ENCODE measurements at places on chromosomes 4 and X.

GRCh38 chr4:186698525-186698924 is 25.1 kb downstream of the FAT1 start:
- no peak for DNase-seq

GRCh38 chr4:15575966-15576365 is 79.2 kb downstream of the FBXL5 start:
- no peak for DNase-seq

DNA sequence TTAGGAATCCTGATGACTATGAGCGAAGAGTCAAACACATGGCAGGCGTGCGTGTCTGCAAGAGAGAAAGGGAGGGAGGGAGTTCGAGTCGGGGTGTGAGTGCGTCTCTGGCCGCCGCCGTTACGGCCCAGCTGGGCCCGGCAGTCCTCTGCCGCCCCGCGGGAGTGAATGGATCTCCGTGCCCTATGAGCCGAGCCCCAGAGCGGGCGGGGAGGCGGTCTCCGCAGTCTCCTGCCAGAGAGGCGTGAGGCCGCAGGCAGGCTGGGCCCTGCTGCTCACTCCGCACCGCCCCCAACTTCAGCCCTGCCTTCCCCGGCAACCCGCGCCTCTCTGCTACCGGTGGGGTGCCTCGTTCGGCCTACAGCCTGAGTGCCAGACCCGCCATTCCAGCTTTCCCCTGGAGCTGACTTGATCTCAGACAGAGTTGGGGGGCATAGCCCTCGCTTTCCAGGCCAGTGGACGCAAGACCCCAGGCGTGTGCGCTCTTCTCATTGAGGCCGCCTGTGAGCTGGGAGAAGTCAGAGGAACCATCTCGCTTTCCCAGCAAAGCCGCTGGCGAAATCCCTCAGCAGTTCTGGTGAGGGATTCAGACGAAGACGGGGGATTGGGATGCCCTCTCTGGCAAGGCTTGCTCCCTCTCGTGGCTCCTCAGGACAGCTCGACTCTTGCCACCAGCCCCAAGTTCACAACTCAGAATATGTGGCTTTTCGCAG is 1.4 kb downstream of the SLC16A2 start:
- DNase-seq: no peak

GRCh38 chr4:112664611-112665010 is 27.7 kb downstream of the LARP7 start:
- no peak for DNase-seq

DNA sequence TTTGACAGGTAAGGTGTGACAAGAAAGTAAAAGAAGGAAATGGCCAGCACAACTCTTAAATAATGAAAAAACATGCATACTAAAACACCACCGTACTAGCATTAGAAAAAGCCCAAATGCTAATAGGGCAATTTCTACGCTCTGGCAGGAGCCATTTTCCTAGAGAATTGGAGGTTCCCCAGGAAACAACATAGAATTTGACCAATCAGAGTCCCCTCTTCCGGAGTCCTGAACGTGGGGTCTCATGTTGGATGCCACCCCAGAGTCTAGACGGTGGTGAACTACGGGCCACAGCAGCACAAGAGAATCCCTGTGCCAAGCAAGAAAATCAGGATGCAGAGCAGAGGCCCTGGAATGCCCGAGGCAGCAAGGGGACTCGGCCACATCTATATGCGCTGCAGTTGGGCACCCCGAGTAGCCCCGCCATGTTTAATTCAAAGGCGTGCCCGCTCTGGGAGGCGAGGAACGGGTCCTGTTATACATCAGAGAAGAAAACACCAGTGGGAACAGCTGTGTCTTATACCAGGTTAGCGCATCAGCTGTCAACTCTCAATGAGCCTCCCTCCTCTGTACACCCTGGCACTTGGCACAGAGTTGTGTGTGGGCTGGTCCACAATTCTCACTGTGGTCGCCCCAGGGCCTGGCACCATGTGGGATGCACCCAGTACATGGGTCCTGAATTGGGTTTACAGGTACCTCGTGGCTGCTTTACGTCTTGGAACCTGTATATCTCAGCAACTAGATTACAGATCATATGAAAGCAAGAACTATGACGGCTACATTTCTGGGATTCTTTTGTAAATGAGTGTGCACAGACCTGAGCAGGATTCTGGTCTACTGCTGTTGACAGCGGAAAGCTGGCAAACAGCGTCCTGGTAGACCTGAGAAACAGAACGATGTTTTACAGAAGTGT is 52.1 kb downstream of the SEL1L3 start:
- DNase-seq: no peak

DNA sequence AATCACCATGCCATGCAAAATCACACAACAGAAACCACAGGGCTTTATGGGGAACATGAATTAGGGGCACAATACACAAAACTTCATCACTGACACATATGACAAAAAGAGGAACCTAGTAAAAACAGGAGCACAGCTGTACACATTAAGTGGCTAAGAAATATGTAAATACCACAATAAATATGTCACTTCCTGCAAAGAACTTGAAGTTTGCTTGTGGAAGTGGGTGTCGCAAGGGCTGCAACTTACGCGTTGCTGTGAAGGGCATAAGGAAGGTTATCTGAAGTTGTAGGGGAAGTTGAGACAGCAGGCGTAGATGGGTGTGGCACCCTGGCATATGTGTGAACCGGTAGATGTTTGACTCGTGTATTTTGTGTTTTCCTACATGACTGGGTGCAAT is 42.4 kb downstream of the CLCN4 start:
- DNase-seq: no peak

- no peak for DNase-seq
Measured at GRCh38 chr4:165838575-165838974, 34.5 kb upstream of the TLL1 start.

- no peak for DNase-seq
Measured at GRCh38 chr4:110034026-110034393, 121.3 kb downstream of the EGF start.

GRCh38 chrX:10761447-10761846 is 141.1 kb upstream of the MID1 start:
- DNase-seq: no peak

GRCh38 chrX:41785685-41786084 is 61.7 kb downstream of the GPR82 start:
- DNase-seq: no peak

GRCh38 chr4:17884063-17884462 is 73.3 kb downstream of the NCAPG start:
- DNase-seq: no peak

GRCh38 chr4:82415922-82416365 is 14.3 kb downstream of the HNRNPDL start:
- no peak for DNase-seq

DNA sequence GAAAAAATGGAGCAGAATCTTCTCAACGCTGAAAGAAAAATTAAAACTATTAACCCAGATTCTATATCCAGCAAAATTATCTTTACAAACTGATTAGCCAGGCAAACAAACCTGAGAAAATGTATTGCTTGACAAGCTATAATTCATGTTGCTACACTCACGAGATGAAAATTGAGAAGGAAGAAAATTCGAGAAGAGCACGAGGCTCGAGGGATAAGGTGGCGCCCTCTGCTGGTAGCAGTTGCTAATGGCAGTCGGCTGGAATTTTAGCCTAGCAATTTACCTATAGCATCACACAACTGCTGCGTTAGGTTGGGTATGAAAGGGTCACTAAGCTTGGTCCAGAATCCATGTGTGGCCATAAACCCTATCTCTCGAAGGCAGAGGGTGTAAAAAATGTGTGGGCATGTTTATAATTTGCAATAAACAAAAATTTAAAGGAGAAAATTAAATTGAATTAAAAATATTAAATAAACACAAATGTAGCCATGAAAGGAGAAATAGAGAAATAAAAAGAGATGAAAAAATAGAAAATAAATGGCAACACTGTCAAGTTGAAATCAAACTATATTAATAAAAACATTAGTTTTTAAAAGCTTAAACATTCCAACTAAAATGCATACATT is 126.6 kb downstream of the PPP4R3C start:
- no peak for DNase-seq

DNA sequence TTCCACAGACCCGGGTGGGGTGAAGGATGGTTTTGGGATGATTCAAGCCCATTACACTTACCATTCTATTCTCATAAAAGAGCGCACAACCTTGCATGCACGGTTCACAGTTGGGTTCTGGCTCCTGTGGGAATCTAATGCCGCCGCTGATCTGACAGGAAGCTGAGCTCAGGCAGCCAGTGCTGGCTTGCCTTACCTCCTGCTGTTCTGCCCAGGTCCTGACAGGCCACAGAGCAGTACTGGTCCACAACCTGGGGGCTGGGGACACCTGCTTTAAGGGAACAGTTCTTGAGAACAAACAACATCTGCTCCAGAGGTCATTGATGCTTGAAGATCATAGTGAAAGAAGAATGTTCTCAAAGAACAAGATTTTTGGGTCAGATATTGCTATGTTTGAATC is 8.0 kb upstream of the HS3ST1 start:
- no peak for DNase-seq

DNA sequence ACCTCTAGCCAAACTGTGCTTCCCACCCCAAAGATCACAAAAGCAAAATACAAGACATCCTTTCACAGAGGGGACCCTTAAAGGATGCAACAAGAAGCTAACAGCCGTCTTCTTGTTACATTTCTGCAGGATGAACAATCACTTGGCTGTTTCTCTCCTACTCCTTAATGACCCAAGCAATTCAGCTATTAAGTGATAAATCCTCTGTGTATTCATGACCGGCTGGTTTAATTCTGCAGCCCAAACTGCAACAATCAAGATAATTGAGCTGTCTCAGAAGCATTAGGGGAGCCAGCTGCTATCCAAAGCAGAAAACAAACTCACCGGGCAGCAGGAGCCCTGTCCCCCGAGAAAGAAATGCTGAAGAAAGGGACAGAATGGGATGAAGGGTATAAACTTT is 85.9 kb upstream of the ACSL4 start:
- no peak for DNase-seq

- DNase-seq: peak; percentile 30
Measured at GRCh38 chrX:2577844-2578466, 77.2 kb upstream of the DHRSX start.

DNA sequence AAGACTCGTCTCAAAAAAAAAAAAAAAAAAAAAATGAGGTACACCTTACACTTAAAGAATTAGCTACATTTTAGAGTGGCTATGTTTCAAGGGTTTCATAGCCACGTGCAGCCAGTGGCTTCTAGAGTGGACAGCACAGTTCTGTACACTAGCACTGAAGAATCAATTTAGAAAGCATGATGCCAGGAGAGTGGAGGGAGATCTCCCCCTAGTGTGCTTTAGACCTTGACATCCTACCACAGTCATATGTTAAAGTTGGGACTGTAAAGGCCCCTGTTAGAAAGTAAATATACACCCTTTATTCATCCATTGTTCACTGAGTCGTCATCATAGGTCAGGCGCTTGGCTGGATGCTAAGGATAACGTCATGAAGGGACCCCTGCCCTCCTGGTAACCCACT is 179.4 kb downstream of the QDPR start:
- DNase-seq: no peak

GRCh38 chrX:45781901-45782553 is 581.4 kb upstream of the DIPK2B start:
- DNase-seq: no peak

DNA sequence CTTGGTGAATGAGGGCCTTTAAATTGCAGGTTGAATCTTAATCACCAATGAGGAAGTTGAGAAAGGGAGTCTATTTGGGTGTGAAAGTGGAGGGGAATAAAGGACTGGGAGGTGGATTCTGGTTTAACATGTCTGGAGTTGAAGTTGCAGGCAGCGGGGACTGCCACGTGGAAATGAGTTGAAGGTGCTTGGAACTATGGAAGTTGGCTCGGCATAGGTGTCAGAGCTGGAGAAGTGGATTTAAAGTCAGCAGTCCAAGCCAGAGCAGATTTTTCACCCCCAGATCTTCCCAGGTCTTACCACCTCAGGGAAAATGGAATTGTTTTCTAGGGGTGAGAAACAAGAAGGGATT is 44.9 kb downstream of the TIGD4 start:
- no peak for DNase-seq

DNA sequence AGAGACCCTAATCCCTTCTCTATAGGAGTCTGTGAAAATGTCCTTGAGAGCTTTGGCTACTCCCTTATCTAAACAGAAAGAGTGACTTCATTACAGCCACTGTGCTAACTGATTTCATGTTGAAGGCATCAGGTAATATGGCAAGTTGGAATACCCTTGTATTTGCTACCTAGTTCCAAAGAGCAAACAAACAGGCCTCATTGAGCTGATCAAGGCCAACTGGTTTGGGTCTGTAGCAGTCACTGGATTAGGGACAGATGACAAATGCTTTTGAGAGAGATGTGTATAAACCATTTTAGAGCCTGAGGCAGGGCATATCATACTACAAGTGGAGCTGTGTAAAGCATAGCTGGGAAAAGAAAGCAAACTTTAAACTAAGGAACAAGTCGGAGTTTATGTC is 22.9 kb upstream of the PDLIM5 start:
- no peak for DNase-seq

GRCh38 chrX:31038575-31039326 is 33.1 kb downstream of the FTHL17 start:
- no peak for DNase-seq

- DNase-seq: no peak
Measured at GRCh38 chr4:4549534-4549933, 7.7 kb upstream of the STX18 start.

GRCh38 chrX:2449135-2449886 is 51.5 kb downstream of the DHRSX start:
- DNase-seq: no peak

DNA sequence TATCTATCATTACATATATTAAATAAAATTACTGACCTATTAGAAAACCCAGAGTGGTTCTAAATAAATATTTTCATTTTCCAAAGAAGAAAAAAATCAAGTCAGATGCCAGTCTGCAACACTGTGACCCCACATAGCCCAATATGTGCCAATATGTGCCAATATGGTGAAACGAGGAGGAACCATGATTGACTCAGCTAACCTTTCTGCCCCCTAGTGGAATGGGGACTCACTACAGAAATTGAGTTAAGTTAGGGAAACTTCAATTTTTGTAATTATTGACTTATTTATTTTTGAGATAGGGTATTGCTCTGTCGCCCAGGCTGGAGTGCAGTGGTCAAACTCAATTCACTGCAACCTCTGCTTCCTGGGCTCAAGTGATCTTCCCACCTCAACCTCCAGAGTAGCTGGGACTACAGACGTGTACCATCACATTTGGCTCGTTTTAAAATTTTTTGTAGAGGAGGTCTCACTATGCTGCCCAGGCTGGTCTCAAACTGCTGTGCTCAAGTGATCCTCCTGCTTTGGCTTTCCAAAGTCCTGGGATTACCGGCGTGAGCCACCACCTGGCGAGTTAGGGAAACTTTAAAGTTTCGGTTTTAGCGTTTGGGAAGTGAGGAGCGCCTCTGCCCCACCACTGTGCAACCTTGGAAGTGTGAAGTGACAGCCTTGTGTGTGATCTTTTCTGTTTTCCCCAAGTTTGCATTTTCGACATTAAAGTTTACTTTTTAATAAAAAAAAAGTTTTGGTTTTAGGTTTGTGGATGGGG is 116.8 kb upstream of the SHISA3 start:
- no peak for DNase-seq

GRCh38 chrX:136738049-136738729 is 42.5 kb downstream of the ARHGEF6 start:
- no peak for DNase-seq

GRCh38 chr4:173546776-173547175 is 16.7 kb upstream of the HAND2 start:
- no peak for DNase-seq
